ENCODE measurements at places on chromosomes 3 and 15.

- DNase-seq = peak; percentile 47
Observed at GRCh38 chr15:98713585-98714001, 65.3 kb downstream of the IGF1R start.

GRCh38 chr3:155241579-155241978 lies 51.9 kb downstream of the STRIT1 start:
- no peak for DNase-seq

DNA sequence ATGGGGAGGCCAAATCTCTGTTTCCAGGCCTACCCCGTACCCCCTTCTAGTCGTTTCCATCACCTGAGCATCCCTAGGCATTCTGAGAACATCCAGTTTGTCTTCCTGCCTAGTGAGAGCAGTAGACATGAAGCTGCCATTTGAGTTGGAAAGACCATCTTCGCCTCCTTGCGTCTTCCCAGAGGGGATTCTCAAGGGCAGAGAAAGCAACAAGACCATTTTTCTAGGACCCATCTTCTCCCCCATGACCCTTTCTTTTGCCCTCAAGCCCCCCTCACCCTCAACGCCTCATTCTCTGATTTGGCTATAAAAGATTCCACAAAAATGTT lies 148.7 kb upstream of the BHLHE40 start:
- no peak for DNase-seq

DNA sequence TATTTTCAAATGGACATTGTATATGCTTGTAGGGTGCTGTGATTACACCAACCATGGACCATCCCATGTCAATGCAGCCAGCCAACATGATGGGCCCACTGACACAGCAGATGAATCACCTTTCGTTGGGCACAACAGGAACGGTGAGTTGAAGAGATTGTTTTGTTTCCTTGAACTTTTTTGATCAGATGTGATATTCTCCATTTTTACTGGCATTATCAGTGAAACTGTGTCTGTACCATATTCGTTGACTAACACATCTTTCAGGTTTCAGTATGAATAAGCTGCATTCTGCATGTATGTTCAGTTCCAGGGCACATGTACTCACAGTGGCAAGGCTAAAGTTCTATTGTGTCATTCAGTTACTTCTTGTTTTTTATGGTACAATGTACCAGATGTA lies 655.2 kb downstream of the RBMS3 start:
- no peak for DNase-seq

GRCh38 chr3:23219117-23219516 lies 16.0 kb downstream of the UBE2E2 start:
- no peak for DNase-seq
